ENCODE measurements at places on chromosomes 12 and 14.

DNA sequence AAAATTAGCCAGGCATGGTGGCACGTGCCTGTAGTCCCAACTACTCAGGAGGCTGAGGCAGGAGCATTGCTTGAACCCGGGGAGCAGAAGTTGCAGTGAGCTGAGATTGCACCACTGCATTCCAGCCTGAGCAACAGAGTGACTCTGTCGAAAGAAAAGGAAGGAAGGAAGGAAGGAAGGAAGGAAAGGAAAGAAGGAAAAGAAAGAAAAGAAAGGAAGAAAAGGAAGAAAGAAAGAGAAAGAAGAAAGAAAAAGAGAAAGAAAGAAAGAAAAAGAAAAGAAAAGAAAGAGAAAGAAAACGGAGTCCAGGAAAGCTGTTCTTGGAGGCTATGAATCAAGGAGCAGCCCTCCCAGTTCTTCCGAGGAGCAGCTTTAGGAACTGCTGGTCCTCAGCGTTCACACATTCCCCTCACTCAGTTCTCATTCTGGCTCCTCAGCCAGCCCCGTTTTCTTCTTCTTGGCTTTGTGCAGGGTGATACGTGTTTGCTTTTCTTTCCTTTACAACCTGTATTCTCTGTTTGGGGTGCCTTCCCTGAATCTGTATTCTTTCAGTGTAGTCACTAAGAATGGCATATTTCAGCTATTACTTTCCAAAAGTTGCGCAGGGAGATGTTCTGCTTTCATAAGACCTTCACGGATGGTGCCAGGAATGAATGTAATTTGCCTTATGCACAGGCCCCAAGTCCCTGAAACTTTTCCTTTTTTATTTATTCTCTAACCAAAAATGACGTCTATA, 12.2 kb downstream of the FBXL14 start:
- no peak for DNase-seq

DNA sequence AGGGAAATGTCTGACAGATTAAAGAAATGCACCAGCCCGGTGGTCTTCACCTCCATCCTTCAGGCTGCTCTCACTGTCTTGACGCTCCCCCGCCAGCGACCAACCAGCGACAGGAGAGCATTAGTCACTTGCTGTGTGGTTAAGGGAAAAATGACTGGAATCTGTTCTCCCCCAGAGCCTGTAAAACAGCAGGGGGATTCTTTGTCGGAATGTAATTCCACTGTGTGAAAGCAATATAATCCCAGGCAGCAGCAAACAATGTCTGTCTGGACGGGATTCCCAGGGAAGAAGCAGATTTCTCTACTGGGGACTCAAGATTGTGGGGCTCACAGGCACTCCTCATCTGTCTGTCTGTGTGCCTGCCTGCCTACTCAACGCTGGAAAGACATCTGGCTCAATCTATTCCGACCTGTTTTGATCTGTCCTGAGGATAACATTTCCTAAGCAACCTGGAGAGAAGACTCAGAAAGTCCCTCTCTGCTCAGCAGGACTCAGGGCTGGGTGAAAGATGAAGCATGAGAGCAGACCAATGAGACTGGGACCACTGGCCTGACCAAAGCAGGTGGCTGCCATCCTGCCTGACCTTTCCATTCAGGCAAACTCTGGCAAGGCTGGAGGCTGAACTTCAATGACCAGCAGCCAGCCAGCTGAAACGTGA, 54.6 kb downstream of the NUAK1 start:
- DNase-seq = no peak

DNA sequence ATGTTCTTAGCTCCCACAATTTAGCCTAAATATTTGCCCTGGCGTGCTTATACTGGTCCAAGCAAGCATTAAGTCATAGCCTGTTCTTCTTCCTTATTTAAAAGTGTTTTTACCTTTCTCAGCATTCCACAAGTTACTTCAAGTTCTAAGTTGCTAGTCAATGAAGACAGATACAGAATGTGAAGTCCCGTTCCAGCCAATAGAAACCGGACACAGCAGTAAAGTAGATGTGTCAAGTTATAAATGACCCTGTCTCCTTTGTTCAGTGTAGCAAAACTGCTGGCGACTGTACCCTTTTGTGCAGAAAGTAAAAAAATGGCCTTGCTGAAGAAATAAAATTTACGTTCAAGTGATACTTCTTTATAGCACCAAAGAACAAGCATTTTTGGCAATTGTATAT, 3.9 kb downstream of the SNAPC1 start:
- DNase-seq = no peak

DNA sequence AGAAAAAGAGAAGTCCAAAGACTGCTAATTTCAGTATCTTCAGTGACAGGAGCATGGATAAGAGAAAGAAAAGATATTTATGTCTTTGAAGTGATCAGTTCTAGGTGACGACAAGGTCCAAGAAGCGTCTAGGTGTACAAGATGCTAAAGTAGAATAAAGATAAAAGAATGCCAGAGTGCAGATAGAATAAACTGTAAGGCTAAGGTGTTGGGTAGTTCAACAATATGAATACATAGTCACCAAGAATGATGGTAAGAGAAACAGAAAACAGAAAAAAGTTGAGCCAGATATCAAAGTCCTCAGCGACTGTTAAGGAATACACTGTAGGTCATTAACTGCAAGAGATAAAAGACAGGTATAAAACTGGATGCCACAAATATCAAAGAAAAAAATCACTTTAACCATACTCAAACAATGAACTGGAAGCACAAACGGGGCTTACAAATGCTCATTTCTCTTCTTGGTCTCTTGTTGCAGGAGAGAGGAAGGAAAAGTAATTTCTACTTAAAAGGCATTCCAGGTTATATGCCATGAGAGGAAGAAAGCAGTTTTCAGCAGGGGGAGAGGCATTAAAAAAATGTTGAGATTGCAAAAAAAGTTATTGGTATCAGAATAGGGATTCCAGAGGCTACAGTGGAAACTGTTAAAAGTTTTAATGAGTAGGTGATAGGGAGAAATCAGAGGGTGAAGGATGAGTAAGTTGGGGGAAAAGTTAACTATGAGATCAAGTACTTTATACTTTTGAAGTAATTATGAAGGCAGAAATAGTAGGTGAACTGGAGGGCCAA, 121.5 kb downstream of the CEP83 start:
- DNase-seq = no peak

GRCh38 chr14:63632932-63633514, 8.6 kb downstream of the WDR89 start:
- DNase-seq = no peak

GRCh38 chr12:30828686-30829085, 73.9 kb upstream of the CAPRIN2 start:
- no peak for DNase-seq

DNA sequence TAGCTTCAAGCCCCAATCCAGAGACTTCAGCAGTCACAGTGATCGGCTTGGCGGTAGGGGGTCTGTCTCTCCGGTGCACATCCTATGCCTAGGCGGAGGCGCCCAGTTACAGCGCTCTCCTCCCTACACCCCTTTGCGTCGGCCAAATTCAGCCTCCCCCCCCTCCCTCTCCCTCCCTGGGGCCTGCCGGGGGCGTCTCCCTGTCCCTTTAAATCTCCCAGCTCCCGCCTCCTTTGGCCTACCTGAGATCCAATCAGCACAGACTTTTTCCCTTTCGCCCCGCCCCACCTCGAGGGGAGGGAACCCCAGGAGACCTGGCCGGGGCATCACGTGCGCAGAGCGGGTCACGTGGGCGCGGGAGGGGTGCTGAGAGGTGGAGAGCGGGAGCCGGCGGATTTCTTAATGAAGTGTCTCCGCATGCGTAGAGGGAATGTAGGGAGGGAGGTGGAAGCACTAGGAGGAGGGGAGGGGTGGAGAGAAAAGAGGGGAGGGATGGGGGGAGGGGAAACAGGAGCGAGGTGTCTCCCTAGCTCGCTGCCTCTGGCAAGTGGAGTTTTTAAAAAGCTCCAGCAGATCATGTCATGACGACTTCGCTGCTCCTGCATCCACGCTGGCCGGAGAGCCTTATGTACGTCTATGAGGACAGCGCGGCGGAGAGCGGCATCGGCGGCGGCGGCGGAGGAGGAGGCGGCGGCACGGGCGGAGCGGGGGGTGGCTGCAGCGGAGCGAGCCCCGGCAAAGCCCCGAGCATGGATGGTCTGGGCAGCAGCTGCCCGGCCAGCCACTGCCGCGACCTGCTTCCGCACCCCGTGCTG, at the start of gene HOXC13:
Gene HOXC13, plus strand, starts transcription at position 506 of the 815 bp plus-strand sequence. Its CDS starts 76 bp downstream, at position 582.
- peak; percentile 56 for DNase-seq

DNA sequence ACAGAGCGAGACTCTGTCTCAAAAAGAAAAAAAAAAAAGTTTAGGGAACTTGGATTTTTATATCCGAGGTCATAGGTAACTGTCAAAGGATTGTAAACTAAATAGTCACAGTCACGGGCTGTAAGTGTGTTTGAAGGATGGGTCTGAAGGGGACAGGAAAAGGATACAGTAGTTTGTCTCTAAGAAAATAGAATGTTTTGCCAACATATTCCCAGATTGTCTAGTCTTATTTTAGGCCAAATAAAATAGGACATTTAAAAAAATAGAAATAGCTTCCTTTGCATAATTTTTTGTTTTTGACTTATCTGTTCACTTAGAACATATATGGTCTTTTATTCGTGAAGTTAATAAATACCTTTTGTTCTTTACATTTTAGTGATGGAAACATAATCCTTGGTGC, 24.2 kb upstream of the REP15 start:
- DNase-seq = no peak

DNA sequence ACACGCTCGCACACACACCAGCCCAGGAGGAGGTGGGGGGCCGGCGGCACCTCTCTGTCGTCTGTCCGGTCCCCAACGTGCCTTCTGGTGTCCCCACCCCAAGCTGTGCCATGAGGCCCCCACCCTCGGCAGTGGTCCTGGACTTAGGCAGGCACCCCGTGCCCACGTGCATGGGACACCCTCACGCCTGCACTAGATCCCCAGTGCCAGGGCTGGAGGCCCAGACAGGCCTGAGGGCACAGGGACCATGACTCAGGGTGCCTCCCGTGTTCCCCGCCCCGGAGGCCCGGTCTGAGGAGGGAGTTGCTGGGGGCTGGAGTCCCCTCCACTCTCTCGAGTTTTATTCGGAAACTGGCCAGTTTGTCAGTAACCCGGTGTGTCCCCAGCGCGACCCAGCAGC, 38.8 kb downstream of the LRCOL1 start:
- no peak for DNase-seq

GRCh38 chr12:105892362-105892910, 246.3 kb downstream of the NUAK1 start:
- DNase-seq = no peak

GRCh38 chr14:20002319-20002718, 356 bp downstream of the OR4Q2 start:
- DNase-seq = no peak

DNA sequence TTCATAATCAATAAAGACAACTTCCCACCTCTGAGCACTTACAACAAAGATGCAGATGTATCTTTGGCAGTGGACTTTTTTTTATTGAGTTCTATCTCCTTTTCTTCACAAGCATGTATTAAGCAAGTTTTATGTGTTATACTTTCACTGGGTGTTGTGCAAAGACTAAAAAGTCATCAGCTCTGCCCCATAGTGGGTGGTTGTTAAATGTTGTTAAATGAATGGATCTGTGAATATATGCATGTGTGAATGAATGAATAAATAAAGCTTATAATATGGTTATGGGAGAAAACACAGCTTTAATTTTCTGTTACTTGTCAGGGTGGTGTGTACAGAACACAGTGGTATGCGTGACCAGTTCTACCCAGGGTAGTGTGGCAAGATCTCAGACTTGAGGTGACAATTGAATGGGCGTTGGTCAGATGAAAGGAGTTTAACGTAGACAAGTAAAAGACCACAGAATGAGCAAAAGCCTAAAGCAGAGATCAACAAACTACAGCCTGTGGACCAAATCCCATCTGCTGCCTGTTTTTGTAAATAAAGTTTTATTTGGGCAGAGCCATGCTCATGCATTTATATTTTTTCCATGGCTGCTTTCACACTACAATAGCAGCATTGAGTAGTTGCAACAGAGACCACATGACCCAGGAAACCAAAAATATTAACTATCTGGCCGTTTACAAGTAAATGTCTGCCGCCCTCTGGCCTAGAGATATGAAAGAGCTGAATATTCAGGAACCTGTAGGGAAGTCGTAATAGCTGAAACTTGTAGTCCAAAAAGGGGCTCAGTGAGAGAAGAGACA, 207.4 kb upstream of the EEA1 start:
- DNase-seq = no peak

DNA sequence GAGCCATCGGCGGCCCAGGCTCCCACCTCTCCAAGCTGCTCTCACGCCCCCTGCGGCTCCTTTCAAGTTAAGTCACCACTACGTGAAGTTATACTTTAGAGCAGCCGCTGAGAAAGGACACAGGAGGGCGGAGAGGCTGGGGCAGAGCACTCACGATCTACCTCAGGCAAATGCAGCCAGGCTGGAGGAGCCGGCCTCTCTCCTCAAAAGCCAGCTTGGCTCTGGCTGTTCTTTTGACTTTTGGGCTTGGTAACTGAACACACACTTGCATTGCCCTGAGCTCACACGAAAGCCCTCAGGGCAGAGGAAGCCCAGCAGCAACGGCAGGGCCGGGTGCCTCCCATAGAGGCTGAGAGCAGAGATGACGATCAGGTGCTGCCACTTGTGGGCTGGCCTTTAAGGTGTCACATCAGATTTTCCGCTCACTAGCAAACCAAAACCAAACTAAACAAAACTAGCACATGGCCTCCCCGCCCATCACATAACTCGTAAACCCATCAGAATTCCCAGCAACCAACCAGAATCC, 75.2 kb downstream of the PITPNM2 start:
- DNase-seq = peak; percentile 70

- DNase-seq = no peak
Observed at GRCh38 chr12:118959348-118959747, 22.0 kb upstream of the SRRM4 start.

DNA sequence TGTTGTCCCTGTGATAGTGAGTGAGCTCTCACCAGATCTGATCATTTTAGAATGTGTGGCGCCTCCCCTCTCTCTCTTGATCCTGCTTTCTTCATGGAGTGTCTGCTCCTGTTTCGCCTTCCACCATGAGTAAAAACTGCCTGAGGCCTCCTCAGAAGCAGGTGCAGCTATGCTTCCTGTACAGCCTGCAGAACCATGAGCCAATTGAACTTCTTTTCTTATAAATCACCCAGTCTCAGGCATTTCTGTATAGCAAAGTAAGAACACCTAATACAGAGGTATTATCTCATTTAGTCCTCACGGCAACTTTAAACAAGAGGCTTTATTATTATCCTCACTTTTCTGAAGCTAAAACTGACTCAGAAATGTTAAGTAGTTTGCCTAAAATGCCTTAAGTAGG, 81.3 kb upstream of the BTG1 start:
- DNase-seq = no peak

GRCh38 chr14:99664058-99664936, 19.4 kb downstream of the HHIPL1 start:
- DNase-seq = no peak

DNA sequence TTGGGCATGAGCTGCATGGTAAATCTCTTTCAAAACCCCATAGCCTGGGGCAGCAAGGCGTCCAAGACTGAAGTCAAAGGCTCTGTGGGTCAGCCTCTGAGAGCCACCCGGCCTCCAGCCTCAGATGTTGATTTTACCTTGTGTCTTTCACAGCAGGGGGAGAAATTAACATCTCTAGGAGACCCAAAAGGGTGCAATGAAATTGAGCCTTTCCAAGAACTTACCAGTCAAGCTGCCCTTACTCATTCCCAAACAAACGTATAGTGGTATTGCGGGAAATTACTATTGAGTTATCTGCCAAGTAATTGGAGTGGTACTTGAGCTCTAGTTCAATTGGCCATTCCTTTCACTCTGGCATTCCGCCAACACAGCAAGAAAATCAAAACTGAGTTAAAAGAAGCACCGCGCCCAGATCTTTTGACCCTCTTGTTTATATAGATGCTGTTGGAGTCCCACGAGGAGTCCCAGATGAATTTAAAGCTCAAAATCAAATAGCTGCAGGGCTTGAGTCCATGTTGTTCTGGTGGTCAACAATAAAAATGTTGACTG, 380.7 kb upstream of the SYT1 start:
- no peak for DNase-seq
